NCI-H1417 (cell line): ENCODE measurements at places on chromosomes 3 and 15.

DNA sequence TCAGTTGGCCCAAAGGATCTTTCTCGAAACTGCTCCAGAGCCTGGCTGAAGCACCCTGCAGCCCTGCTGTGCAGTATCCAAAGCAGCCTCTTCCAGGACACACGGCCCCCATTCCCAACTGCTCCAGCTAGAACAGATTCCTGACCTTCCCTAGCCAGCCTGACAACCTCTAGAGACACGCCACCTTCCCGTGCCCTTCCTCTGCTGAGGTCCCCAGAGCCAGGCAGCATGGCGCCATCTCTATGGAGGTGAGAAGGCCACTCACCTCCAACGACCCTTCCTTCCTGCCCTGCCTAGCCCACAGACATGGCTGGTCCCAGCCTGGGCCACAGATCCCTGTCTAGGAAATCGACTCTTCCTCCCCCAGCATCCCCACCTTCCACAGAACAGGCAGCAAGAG, 3.1 kb downstream of the KIF7 start:
- no peak for DNase-seq

DNA sequence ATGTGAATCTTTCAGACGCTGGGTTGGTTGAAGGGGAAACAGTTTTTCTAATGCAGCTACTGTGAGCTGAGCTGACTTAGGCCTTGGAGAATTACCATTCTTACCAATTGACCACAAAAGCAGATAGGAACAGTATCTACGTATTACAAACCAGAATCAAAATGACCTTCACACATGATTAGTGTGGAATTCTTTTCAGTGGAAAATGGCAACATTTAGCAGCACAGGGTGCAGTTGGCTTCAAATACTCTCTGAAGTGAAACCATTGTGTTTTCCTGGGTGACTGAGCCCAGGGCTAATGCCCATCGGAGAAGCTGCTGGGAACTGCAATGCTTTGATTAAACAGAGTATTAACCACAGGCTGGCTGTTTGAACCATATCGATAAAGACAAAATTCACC, 40.2 kb upstream of the GOLGA8J start:
- no peak for DNase-seq

GRCh38 chr3:18301781-18302180, 123.4 kb downstream of the SATB1 start:
- peak; percentile 2 for DNase-seq

GRCh38 chr3:85631070-85631469, 672.3 kb downstream of the CADM2 start:
- DNase-seq, result no peak

GRCh38 chr15:39491115-39491885, 89.6 kb upstream of the THBS1 start:
- no peak for DNase-seq

DNA sequence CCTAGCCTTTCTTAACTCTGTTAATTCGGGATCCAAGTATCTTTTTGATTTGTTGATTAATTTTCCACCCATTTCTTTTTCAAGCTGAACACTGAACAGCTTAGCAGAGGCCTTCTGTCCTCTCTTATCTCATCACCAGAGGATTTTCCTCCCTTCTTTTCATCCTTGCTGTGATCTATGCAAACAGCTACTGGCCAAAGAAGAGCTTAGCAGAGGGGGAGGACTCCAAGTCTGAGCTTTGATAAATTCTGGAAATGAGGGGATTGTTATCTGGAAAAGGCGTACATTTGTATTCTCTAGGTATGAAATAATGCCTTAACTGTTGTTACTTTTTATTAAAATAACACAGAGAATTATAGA, 13.4 kb downstream of the DZIP3 start:
- peak; percentile 31 for DNase-seq

GRCh38 chr15:50144341-50145120, 25.5 kb upstream of the ATP8B4 start:
- DNase-seq, result no peak

DNA sequence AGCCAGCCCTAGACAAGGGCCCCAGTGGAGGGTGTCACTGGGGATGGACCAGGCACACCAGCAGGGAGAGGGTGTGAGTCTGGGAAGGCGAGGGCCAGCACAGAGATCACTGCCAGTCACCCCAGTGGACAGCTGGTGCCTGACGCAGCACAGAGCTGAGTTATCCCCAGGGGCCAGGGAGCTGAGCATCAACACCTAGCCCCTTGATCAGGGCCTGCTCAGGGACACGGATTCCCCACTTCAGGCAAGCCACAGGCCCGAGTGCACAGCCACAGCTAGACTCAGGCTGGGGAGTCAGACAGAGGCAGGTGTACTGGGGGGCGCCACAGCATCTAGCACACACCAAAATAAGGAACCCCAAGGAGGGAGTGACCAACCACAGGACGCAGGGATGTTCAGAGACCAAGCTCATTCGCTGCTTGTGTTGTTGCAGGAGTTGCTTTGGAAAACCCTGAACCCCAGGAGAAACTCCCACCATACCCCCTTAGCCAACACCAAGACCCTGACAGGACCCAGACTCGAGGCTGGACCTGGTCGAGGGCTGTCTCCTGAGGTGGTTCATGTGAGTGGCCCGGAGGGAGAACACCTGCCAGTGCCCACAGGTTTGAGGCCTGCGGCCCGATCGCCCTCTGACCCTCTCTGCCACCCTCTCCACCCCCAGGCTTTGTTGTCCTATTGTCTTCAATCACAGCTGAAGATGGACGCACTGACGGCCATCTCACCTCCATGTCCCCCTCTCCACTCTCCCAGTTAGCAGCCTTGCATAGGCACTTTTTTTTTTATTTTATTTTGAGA, 146.8 kb downstream of the TPRA1 start:
- no peak for DNase-seq

DNA sequence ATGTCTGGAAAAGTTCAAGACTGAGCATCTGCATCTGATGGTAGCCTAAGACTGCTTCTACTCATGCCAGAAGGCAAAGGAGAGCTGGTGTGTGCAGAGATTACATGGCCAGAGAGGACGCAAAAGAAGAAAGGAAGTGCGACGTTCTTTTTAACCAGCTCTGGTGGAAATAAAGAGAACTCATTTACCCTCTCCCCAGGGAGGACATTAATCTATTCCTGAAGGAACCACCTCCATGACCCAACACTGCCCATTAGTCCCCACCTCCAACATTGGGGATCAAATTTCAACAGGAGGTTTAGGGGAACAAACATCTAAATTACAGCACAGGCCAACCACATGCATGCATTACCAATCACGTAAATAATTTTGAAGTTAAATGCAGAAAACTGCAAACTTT, 1.5 kb upstream of the NCK1 start:
- peak; percentile 77 for DNase-seq

DNA sequence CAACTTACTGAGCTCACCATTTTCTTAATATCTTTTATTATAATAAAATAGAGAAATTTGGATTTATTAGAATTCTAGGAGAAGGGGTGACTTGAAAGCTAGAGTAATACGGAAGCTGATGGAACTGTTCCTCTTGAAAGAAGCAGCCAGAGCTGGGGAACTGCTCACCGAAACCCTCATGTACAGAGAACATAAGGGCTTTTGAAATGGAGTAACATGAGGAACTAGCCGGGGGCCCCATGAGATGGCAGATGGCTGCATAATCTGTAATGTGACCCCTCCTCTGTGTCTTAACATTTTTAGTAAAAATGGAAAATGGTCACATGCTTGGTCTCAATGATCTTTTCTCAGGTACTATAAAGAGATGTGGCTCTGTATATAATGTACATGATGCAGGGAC, 15.7 kb upstream of the DYNC1LI1 start:
- DNase-seq, result peak; percentile 24

GRCh38 chr15:36263666-36264065, 315.8 kb upstream of the CDIN1 start:
- DNase-seq, result peak; percentile 46

DNA sequence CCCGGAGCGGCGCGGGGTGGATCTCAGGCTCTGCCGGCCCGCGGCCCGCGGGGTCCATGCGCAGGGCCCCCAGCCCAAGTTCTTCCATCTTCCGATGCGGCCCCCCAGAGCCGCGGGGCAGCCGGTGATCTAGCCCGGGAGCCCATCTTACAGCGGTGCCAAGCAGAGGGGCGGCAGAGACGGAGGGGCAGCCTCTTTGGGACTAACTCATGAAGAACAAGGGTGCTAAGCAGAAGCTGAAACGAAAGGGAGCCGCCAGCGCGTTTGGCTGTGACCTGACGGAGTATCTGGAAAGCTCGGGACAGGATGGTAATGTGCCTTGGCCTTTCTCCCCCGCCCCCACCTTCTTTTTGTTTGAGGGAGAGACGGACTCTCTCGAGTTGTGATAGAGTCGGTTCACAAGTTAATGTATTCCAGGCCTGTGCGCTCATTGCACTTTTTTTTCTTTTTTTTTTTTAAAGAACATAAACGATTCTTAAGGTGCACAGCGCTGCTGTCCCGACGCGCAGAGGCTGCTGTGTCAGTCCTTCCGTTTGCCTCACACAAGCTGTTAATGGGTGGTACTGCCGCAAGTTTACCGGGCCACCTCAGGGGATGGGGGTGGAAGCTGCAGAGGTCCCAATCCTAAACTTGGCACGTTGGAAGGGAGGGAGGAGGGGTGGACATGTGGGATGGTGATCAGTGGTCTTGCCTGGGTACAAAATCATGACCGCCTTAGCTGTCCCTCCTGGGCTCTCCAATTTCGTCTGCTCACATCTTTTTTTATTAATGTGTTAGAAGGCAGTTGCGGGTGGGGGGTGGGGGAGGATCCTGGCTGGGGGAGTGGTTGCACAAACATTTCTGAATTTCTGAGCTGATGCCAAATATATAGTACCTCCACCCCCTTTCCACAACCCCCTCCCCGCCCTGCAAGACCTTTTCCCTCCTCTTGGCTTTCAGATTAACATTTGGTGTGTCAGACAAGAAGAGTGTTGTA, 801 bp downstream of the ARHGAP31 start:
- peak; percentile 58 for DNase-seq

DNA sequence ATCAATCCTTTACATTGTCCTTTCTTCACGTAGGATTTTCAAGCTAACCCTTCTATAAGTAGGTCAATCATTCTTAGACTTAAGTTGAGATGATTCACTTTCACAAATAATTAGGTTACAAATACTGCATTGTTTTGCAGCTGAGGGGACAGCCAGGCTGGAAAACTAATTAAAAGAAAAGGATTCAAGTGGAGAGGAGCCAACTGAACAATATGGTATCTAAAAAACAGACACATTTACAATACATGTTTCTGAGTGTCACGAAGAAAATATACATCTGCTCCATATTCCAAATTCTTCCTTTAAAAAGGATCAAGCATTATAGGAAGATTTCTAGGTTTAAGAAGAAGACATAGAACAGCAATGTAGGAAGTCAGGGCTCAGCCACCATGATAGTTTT, 70.2 kb downstream of the PEAK1 start:
- DNase-seq, result no peak

DNA sequence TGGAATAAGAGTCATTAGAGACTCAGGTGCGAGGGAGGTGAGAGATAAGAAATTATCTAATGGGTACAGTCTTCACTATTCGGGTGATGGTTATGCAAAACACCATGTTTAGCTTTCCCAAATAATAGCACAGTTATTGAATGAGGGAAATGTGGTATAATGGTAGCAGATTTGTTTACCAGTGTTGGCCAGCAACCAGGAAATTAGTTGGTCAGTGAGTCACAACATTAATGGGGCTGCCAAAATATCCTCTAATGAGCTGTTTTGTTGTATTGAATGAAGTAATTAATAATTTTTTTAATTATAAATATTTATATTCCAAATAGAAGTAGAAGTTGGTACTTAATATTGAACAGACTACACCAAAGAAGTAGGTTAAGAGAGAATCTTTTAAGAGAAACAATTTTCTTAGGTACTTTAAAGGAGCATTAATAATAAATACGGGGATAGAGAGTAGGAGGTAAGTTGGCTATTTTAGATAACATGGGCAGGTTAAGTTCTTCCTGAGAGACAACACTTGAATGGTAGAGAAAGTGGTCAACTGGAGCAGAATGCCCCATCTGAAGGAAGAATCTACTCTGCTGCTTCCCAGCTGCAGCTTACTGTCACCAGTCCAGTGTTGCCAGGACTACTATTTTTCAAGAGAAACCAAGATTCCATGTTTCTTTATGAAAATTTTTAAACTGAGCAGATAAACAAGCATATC, 218.8 kb downstream of the UBE2E2 start:
- DNase-seq, result no peak

DNA sequence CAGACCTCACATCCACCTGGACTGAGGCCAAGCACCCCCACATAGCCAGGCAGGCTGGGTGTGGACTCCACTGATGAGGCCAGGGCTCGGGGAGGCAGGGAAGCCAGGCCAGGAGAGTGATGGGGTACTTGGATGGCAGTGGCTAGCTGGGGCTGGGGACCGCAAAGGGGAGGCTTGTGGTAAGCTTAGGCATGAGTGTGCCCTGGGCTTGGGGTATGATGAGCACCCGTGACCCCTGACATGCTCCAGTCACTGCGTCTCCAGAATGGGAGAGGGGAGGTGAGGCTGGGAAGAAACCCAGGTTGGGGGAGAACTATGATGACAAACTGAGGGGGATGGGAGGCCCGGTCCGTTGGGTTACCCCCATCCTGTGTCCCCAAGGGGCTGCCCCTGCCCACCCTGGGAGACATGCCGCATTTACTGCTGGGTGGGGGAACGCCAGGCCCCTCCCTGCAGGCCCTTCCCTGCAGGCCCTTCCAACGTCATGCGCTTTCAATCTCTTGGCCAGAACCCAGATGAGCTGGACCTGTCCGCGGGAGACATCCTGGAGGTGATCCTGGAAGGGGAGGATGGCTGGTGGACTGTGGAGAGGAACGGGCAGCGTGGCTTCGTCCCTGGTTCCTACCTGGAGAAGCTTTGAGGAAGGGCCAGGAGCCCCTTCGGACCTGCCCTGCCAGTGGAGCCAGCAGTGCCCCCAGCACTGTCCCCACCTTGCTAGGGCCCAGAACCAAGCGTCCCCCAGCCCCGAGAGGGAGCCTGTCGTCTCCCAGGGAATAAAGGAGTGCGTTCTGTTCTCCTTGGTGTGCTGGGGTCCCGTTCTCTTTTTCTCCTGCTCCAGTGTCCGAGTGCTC, 34.1 kb downstream of the TSPAN3 start:
- no peak for DNase-seq

- DNase-seq, result no peak
Measured at GRCh38 chr15:66099950-66100671, 153.4 kb downstream of the MEGF11 start.

DNA sequence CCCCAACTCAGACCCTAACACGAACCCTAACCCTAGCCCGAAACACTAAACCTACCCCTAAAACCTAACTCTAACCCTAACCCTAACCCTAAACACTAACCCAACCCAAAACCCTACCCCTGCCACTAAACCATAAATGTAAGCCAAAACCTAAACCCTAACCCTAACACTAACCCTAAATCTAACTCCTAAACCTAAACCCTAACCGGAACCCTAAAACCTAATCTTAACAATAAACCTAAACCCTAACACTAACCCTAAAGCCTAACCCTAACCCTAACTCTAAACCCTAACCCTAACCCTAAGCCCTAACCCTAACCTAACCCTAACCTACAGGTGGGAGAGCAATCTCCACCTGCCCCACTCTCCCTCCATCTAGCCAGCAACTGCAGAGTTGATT, 152.3 kb downstream of the OR4M2 start:
- no peak for DNase-seq
